ENCODE measurements at places on chromosomes 4 and X.

GRCh38 chrX:72540318-72540717 lies 32.3 kb downstream of the HDAC8 start:
- DNase-seq: no peak

- no peak for DNase-seq
Observed at GRCh38 chrX:103384672-103385071, 8.3 kb downstream of the BEX3 start.

- DNase-seq: no peak
Observed at GRCh38 chr4:131337936-131338335, 1811.2 kb upstream of the PCDH10 start.

DNA sequence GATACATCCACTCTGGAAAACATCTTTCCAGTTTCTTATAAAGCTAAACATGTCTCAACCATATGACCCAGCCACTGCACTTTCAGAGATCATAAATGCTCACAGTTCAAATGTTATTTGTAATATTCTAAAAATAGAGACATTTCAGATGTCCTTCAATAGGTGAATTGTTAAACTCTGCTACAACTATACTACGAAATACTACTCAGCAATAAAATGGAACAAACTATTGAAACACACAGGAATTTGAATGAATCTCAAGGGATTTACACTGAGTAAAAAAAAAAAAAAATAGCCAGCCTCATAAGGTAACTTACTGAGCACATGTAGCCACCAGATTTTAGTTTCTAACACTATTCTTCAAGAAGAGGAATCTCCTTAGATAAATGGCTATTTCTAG lies 253.9 kb downstream of the PCDH18 start:
- no peak for DNase-seq

DNA sequence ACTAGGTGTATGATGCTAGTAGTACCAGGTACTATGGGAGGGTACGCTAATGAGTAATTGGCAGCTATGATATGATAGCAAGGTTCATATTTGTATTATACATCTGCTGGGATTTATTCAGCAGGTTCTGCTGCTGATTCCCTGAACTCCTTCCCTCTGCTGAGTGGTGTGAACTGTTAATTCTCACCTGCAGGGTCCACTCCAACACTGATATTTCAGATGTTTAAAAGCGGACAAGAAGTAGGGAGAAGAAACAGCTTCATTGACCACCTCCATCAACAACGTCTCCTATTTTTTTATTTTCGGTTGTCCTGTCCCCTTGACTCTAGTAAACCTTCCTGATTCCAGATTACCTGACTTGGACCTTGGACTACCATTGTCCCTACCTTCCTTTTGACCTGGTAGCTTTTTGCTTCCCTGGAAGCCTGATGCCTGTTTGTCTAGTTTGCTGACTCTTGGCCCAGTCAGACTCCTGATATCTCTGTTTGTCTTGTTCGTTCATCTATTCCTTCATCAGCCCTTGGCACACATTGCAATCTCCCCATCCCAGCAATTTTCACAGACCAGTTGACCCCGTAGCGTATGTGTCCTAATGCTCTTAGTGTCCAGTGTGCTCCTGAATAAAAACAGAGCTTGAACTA lies 34.0 kb upstream of the RNF128 start:
- DNase-seq: no peak

DNA sequence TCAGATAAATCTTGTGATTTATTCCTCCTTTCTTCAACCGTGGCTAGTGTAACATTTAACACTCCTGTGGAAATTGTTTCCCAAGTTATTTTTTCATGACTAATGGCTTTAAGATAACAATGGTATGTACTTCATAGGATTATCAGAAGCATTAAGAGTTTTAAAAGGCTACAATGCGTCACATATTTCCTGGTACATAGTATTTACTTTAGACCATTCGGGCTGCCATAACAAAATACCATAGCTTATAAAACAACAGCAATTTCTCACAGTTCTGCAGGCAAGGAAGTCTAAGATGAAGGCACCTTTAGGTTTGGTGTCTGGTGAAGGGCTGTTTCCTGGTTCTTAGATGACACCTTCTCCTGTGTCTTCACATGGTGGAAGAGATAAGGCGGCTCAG lies 158.6 kb downstream of the PAPSS1 start:
- no peak for DNase-seq

All from stimulated activated CD8-positive, alpha-beta memory T cell treated with anti-CD3 and anti-CD28 coated beads, Interleukin-2, amount 100 ng/mL, for 1 hour (primary cell).